WERI-Rb-1 (cell line): ENCODE measurements at places on chromosomes 5 and 9.
A peak's percentile ranks its signal among the peaks of the same experiment; 100 is the strongest.

DNA sequence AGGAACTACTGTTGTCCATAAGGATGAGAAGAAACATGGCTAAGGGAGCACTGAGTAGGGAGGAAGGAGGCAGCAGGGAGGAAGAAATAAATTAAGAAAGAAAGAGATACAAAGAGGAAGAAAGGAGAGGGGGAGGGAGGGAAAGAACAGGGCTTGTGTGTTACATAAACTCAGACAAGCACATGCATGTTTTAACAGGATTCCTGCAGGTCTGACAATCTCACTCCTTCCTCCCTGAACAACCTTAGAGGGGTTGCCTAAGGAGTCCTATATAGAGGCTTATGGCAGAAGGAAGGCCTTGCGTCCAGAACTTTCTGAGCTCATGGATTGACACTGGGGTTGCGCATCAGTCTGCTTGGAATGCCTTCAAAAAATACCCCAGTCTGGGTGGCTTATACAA is 4.2 kb upstream of the KCNIP1 start:
- DNase-seq, result no peak

GRCh38 chr5:139552893-139553575 is 8.1 kb upstream of the UBE2D2 start:
- no peak for DNase-seq

- no peak for DNase-seq
These were observed 351.9 kb upstream of the POU5F2 start for GRCh38 chr5:94093300-94093699.

- DNase-seq, result no peak
These were observed 65.7 kb downstream of the C9orf152 start for GRCh38 chr9:110142253-110142652.

DNA sequence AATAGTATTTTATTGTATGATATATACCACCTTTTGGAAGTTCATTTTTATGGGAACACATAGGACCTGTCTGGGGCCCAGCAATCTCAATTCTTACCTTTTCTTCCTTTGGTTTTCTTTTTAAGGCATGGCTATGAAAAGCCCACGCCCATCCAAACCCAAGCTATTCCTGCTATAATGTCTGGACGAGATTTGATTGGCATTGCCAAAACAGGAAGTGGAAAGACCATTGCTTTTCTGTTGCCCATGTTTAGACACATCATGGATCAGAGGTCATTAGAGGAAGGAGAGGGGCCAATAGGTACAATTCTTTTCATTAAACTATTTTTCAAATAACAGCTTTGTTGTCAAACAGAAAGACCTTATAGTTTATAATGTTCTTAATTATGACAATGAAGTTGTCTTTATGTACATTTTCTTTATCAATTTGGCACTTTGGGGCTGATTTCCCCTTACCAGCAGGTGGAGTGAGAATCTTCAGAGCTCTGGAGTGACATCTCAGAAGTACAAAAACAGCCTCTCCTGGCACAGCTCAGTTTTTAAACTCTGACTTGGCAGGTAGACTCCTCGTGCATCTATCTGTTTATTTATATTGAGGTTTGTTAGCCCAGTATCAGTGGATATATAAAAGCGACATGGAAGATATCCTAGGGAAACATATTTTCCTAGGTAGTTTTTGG is 25.8 kb downstream of the DDX46 start:
- no peak for DNase-seq

DNA sequence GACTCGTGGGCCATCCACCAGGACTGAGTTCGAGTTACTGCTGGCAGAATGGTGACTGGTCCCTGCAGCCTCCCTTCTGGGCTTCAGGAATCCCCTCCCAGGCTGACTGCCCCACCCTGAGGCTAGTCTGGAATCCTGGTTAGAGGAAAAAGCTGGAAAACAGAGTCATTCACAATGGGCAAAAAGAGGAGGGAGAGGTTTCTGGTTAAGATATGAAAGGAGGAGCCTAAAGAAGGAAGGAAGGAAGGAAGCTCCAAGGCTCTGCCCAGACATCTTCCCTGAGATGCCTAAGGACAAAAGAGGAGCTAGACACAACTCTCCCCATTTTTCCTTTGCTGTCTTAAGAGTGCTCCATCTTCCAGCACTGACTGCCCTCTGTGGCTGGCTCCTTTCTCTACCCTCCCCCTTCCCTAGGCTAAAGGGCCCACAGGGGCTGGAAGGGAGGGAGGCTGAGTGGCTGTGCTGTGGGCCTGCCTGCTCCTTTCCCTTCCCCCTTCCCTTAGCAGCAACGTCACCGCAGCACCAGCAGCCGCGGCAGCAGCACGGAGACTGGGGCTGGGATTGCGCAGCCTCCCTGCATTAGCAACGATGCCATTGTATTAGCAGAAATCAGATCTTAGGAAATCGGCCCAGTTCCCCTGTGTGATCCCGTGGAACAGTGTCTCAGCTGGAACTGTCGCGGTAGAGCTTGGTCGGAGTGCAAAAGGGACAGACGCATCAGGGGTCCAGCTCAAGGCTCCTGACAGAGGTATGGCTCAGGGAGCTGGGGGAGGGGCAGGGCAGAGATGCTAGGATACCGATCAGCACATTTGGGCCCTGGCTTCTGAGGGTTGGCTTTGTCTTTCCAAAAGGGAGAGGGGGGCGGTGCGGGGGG is 48.7 kb downstream of the RUSC2 start:
- no peak for DNase-seq

DNA sequence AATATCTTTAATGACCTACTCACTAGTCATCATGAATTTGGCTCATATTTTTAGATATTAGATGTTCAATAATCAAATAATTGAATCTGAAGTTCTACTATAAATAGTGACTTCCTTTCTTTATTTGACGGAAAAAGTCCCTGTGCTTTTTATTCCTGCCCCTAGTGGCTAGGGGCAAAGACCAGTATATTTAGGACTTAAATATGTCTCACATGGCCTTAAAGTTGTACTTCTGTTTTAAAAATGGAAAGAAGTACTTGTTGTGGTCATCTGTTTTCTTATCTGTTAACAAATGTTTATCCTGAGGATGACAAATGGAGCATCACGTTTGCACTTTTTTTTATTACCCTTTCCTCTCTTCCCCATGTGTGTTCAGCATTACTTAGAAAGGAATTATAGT is 89.2 kb upstream of the GRHPR start:
- DNase-seq, result no peak

- DNase-seq, result peak; percentile 79
These were observed 29.7 kb downstream of the CNTFR start for GRCh38 chr9:34559624-34560455.

DNA sequence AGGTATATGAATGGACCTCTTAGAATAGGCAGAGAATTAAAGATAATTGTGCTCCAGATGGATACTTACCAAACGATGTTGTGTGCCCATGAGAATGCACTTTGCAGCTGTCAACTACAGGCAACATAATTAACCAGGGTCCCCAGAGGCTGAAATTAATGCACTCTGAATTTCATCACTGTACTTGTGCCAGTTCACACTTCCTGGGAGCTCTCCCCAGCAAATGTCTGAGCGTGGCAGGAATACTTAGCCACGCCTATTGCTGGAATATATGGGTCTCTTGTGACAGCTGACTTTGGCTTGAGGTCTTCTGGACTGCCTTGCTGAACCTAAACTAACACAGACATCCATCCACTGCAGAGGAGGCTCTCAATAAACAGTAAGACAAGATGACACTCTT is 11.9 kb upstream of the C1QTNF2 start:
- DNase-seq, result no peak

DNA sequence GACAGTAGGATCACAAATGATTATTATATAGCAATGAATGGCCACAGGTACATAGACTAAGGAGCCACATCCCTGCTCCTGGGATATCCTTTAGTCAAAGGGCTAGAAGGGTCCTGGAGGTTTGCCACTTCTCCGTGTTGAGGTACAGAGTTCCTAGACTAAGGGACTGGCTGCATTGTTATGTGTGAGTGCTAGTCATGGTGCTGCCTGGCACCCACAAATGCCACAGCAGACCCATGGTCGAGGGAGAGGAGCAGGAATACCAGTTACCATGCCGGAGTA is 47.4 kb downstream of the EXOSC2 start:
- DNase-seq, result no peak

DNA sequence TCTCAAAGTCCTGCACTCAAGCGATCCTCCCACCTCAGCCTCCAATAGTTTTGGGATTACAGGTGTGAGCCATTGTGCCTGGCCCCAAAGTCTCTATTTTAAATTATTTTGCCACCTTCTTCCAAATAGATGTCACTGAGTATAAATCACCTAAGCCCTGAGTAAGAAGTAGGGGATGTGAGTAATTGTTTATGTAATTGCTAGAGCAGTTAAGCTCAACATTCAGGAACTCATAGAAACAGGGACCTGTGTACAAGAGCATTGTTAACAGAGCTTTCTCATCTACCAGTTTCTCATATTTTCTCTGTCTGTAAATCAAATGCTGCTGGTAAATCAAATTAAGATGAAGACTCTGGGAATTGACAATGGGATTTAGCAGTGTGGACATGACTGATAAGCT is 26.3 kb downstream of the CDK7 start:
- DNase-seq, result no peak

DNA sequence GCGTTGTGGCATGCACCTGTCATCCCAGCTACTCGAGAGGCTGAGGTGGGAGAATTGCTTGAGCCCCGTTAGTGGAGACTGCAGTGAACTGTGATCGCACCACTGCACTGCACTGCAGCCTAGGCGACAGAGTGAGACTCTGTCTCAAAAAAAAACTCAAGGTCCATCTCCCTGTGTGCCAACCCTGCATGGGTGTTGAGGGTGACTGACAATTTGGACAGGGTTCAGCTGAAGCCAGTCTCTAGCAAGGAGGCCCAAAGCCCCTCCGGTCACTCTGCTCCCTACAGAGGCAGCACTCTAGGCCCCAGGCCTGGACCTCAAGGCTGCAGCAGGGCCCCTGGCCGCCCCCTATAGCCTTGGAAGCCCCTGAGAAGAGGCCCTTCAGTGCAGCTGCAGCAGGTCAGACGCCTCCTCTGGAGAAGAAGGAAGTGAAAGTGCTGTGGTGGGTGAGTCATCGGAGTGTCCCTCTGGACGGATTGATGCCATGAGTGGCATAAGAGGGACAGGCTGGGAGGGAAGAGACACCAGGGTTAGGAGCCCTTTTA is 39.2 kb upstream of the NEK6 start:
- DNase-seq, result no peak

DNA sequence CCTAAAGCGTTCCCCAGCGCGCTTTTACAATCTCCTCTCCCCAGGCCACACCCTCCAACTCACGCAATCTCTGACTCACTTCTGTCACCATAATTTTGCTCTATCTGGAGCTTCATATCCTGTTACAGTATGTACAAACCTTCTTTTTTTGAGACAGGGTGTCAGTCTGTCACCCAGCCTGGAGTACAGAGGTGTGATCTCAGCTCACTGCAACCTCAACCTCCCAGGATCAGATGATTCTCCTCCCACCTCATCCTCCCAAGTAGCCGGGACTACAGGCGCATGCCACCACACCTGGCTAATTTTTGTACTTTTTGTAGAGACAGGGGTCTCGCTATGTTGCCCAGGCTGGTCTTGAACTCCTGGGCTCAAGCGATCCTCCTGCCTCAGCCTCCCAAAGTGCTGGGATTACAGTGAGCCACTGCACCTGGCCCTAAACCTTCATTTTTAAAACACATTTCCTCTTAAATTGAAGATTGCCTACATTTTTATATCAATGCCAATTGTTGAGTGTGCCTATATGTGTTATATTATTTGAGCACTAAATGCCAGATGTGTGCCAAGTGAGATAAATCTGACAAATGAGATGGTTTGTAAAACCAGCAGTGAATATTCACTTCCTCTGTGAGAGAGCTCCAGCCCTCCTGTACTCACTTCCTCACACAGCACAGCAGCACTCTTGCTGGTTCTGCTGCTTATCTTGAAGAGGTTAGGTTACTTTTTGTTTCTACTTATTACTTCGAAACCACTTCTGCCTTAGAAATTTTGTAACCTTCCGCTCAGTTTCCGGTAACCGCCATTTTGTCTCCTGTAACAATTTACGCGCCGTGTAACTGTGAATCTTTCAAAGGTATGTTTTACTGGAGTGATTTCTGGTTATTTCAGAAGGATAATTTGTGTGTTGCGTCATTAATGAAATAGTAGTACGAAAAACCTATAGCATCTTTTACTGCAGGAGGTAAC is 57.9 kb downstream of the DOCK8 start:
- DNase-seq, result no peak

- DNase-seq, result no peak
These were observed 49.5 kb downstream of the AMBP start for GRCh38 chr9:114028646-114029045.

DNA sequence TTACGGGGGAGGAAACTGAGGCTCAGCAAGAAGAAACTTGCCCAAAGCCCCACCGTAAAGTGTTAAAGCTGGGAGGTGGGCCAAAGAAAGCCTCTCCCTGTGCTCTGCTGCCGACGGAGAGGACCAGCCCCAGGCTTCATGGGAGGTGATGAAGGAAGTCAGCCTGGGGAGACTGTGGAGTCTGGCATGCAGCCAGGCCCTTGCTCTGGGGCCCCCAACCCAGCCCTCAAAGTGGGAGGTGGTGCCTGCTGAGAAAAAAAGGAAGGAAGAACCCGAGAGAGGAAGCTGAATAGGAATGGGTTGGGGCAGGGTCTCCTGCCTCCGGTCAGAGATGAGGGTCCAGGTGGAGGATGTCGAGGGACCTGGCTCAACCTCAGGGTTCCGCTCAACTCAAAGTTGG is 3.8 kb downstream of the RNF44 start:
- DNase-seq, result no peak

DNA sequence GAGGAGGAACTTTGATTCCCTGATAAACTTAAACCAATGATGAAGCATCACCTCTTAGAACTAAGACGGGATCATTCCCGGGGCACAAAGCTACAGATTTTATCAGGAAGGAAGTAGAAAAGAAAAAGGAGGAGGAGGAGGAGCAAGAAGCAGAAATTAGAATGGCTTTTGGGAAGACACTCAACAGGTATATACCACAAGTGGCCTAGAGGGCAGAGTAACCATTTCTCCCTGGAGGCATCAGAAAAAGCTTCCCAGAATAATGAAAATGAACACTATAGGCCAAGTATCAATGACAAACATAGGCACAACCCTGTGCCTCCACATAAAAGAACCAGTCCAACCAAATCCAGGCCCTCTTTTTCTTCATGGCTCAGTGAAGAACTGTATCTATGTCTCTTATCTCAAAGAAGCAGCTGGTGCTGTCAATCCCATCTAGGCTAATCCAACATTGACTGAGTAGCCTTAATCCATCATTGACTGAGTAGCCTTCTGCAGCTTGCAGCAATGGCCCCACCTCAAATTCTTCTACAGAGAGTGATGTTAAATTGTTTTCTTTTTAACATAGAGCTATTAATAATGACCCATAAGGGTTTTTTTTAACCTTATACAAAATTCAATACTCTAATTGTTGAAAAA is 178.8 kb upstream of the KIF2A start:
- DNase-seq, result peak; percentile 41

- no peak for DNase-seq
These were observed 1.6 kb upstream of the OBP2B start for GRCh38 chr9:133210609-133211008.

GRCh38 chr5:82886911-82887310 is 190.3 kb downstream of the TMEM167A start:
- no peak for DNase-seq

GRCh38 chr5:170121321-170121720 is 15.6 kb downstream of the FOXI1 start:
- no peak for DNase-seq
